Left hindlimb (tissue), 1 donor: ENCODE measurements at places on chromosomes 5 and 9.

- no peak for DNase-seq
Observed at GRCh38 chr5:76277736-76278135, 125.3 kb upstream of the IQGAP2 start.

GRCh38 chr5:74543162-74543995 is 97.1 kb downstream of the ENC1 start:
- peak; percentile 43 for DNase-seq

DNA sequence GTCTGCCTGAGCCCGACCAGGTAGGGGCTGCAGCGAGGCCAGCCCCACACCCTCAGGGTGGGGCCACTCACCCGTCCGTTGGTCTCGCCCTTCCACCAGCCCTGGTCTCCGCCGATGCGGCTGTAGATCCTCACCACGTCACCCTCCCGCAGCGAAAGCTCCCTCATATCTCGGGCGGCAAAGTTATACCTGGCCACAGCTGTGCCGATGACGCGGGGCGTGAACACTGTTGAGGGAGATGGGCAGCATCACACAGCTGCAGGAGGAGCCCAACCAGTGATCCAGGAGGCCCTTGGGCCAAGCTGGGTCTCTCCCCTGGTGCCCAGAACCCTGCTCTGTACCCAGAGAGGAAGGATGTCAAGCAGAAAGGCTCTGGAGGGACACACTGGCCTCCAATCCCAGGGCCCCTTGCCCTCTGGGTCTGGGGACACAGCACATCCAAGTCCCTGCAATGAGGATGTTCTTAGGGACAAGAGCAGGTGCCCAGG is 30.3 kb upstream of the SARDH start:
- DNase-seq = no peak

DNA sequence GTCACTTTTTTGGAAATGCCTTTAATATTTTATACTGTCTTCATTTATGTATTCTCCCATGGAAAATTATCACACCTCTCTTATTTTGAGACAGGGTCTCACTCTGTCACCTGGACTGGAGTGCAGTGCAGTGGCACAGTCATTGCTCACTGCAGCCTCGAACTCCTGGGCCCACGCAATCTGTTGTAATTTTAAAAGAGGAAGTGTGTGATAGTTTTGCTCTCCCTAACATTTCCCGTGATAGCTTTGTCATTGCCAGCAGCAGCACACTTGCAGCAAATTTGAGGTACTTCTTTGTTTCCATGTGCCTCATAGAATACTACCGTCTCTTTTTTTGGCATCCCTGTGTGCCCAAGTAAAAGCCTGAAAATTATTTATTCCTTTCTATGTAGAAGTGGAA is 103.5 kb downstream of the RNF180 start:
- DNase-seq = no peak

GRCh38 chr5:66881480-66882161 is 285.4 kb downstream of the MAST4 start:
- no peak for DNase-seq

DNA sequence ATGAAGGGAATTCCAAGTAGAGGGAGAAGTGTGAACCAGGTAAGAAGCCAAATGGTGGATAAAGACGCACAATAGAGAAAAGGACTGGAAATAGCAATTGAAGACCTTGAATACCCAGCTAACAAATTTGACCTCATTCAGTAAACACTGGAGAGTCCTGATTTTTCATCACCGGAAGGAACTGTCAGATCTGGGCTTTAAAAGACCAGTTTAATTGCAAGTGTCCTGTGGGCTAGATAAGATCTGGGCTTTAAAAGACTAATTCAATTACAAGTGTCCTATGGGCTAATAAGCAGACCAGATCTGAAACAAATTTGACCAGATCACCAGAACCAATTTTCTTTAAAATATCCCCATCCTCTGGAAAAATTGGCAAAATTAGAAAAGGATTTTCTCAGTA is 380.0 kb downstream of the ACTL7B start:
- DNase-seq = no peak

GRCh38 chr5:96928931-96929708 is 6.8 kb upstream of the LNPEP start:
- DNase-seq = no peak

- peak; percentile 52 for DNase-seq
Observed at GRCh38 chr5:159805021-159805420, 111.3 kb upstream of the ADRA1B start.

DNA sequence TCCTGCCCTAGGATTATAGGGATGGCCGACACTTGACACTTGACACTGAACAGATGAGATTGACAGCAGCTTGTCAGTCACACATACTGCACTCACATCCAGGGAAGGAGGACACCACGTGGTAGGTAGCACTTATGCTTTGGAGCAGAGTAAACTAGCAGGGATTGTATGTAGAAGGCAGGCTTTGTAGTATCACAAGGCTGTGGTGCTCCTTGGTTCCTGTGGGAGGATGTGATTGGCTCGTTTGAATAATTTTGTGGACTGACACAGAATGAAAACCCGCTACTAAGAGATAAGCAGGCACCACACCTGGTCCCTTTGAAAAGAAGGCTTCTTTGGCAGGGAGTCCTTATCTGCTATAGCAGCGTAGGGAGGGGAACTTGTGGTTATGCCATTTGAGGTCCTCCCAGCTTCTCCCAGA is 63.6 kb upstream of the IL12B start:
- no peak for DNase-seq

DNA sequence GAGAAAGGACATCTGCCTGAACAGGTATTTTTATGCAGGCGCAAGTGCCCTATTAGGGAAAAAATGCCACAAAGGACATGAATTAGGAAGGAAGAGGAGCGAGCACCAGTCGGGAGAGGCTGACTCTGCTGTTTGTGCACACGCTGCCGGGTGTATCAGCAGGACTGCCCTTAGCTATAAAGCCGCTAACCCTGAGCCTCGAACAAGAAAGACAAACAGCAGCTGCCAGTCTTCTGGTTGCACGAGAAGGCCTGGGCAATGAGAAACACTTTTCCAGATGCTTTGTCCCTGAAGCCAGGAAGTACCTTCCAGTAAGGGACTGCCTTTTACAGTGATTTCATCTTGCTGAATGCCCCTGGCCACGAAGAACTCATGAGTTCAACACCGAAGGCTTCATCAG is 12.6 kb downstream of the QSOX2 start:
- no peak for DNase-seq

GRCh38 chr9:123617286-123617685 is 261.3 kb downstream of the CRB2 start:
- no peak for DNase-seq

DNA sequence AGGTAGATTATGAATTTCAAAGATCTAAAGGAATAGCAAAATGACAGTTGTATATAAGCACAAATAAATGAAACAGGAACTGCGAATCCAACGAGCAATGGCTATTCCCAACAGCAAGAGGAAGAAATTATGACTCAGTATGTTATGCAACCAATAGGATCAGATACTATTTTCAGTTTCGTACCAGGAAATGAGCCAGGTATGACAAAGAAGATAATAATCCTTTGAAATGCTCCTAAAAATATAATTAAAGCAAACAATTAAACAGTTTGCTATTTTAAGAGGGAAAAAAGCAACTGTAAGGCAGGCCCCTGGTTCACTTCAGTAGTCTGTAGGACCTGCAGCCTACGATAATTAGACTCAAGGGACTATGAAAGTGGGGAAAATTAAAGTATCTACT is 58.9 kb downstream of the AUH start:
- DNase-seq = no peak

- no peak for DNase-seq
Observed at GRCh38 chr5:68424799-68425537, 209.4 kb downstream of the PIK3R1 start.

DNA sequence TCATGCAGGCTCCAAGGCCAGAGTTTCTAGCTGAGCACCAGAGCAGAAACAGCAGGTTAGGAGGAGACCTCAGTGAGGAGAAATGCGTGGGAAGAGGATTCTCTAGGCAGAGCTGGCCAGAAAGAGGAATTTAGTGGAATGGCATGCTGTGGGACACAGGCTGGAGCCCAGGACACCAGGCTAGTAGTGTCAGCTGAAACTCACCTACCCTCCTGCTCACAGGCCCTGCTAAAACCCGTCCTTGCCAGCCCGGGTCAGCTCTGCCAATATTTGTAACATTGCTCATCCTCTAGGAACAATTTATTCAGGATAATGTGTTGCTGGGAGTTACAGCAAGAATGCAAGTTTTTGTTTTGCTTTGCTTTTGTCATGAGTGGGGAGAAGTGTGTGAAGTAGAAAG is 40.2 kb upstream of the AGXT2 start:
- DNase-seq = no peak

- no peak for DNase-seq
Observed at GRCh38 chr9:87622923-87623322, 103.0 kb upstream of the CTSL start.

GRCh38 chr9:94472806-94473360 is 82.0 kb upstream of the PCAT7 start:
- no peak for DNase-seq

DNA sequence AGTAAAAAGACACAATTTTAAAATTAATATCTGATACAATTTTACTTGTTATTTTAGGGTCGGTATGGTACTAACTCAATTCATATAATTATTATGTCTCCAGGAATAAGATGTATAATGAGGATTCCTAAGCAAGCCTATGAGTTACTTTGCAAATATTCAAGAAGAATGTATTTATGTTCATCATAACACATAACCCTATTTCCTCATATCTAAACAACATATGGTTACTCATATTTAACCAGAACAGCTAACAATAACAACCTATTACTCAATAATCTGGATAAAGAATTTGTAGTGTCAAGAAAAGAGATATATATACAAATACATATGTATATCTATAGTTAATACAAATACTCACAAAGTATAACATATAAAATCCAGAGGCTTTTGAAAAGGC is 285.9 kb downstream of the ARL15 start:
- no peak for DNase-seq

DNA sequence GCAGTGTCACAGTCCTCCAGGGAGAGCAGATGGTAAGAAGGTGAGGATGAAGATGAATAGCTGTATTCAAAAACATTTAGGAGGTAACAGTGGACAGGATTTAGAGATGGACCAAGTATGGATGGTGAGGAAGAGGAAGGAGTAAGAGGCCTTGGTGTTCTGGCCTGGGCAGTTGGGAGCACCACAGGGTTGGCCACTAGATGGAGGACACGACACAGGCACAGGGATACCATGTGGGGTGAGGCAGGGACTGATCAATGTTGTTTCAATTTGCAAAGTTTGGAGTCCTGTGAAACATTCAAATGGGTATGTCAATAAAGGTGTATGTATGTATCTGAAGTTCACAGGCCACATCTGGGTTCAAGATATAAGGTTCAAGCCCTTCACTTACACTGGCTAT is 141.1 kb upstream of the RASEF start:
- DNase-seq = no peak

GRCh38 chr5:173591056-173591514 is 25.4 kb downstream of the BOD1 start:
- DNase-seq = peak; percentile 32

- no peak for DNase-seq
Observed at GRCh38 chr9:101032426-101032825, 3.9 kb downstream of the PLPPR1 start.

GRCh38 chr9:101028346-101029314 is at the start of gene PLPPR1:
PLPPR1 (plus strand) TSS chr9:101028727.
- DNase-seq = peak; percentile 83

- DNase-seq = no peak
Observed at GRCh38 chr5:36414869-36415282, 113.2 kb upstream of the RANBP3L start.

DNA sequence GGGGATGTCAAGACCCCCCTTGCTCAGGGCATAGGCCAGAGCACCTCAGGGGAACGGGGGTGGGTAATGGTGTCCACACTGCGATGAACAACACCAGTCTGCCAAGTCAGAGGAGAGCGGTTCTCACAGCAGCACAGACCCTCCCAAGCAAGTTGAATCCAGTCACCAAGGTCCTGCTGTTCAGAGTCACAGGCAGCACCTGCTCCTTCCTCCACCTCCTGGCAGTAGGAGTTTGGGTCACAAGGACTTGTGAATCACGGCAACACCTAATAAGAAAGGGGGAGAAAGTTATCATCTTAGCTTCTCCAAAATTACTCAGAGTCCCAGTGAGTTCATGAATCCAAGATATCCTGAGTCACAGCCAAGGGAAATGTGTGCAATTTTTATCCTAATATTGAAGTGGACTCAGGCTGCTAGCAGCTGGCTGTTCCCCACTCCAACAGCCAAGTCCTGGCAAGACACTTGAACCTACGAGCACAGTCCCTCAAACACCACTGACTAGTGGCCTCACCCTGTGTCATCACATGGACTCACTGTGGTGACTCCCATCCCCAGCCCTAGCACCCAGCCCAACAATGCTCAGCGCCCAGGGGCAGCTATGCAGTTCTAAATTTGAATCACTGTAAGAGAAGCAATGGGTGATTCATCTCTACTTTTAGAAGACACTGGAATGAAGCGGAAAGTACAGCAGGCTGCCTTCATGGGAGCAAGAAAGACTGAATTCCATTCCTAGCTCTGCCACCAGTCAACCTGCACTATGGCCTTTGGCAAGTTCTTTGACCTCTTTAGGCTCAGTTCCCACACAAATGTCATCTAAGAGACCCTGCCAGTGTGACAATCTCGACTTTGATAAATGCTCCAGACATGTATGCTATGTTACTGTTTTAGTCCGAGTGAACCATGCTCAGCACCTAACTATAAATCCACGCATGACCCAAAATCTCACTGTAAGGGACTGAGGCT is 113.7 kb downstream of the KLHL3 start:
- no peak for DNase-seq

DNA sequence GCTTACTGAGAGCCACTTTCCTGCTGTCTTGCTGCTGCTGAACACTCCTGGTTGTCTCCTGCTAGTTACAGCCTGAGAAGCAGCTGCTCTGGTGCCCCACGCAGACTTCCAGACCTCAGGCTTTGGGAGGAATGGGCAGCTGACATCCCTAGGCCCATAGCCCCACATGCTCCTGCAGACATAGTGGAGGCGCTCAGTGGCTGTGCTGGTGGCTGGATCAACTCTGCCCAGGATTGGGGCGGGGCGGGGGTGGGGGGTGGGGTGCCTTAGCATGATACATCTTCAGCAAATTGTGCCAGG is 93.9 kb downstream of the DAB2IP start:
- no peak for DNase-seq

DNA sequence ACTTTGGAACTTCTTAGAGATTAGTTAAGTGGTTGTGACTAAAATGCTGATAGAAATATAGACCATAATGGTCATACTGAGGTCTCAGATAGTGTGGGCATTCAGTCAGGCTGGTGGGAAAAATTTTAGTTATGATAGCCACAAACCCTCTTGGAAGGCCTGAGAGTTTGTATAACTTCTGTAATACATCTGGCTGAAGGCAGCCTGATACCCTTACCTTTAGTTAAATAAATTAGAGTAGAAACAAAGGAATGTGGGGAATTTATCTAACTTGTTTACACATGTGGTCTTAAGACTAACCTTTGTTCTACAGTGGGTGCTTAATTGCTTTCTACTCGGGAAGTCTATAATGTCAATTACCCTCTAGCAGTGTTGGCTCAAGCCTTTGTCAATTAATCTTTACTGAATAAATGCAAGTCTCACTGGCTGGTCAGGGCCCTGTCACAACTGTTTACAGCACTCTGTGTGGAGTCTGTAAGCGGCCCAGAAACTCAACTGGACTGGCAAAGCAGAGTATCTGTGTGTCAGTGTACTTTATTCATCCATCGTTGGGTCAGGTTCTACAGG is 184.0 kb downstream of the FBXO4 start:
- no peak for DNase-seq

GRCh38 chr5:138650196-138650595 is 75.0 kb upstream of the HSPA9 start:
- DNase-seq = no peak

GRCh38 chr9:99962680-99963261 is 56.3 kb downstream of the STX17 start:
- DNase-seq = no peak
